ENCODE measurements at places on chromosomes 4 and X.

DNA sequence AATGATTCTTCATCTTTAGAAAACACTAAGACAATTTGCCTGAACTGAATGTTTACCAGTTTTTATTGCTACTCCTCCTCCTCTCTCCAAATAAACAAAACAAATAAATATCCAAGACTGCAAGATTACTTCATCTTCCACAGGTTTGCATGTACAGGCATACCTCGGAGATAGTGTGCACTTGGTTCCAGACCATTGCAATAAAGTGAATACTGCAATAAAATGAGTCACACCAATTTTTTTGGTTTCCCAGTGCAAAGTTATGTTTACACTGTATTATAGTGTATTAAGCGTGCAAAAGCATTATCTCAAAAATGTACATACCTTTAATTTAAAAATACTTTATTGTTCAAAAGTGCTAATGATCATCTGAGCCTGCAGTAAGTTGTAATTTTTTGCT is 53.3 kb downstream of the FBXL5 start:
- no peak for DNase-seq

DNA sequence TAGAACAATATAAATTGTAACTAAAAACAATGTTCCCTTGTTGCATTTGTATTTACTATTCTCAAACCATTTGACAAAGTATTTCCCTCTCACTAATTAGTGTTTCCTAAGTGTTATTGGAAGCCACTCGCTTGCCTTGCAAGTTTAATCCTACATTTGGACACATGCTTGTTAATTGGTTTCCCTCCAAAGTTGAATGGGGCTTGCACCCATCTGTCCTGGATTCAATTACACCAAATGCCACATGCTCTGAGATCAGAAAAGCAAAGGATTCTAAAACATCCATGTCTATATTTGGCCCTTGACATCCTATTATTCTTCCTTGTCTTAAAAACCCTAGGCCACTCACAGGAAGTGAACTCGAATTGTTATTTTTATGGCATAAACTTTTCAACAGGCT is 146.6 kb downstream of the AMELX start:
- no peak for DNase-seq

- no peak for DNase-seq
These were observed 874.0 kb upstream of the AGA start for GRCh38 chr4:178316211-178316610.

DNA sequence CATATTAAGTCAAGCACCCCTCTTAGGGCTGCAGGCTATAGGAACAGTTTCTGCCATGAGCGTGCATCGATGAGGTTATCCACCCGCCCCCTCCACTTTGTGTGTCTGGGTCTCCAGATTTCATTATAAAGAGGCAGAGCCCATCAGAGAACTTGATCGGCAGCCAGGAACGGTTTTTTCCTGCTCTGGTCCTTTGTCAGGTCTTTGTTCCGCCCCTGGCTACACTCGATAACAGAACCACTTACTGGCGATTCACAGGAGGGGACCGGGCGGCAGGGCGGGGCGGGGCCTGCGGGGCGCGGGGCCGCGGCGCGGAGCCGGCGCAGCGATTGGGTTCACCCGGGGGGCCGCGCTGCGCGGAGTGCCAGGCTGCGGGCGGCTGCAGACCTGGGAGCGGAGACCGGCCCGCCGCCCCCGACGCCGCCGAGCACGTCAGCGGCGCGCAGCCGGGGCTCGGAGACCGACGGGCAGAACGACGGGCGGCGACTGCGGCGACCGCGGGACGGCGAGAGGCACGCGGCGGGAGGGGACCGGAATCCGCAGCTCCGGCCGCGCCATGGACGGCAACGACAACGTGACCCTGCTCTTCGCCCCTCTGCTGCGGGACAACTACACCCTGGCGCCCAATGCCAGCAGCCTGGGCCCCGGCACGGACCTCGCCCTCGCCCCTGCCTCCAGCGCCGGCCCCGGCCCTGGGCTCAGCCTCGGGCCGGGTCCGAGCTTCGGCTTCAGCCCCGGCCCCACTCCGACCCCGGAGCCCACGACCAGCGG is at the start of gene SLC10A4:
SLC10A4 (plus strand) TSS at position 338 of the 771 bp plus-strand sequence; CDS start at position 557, 219 bp downstream.
- peak; percentile 16 for DNase-seq

DNA sequence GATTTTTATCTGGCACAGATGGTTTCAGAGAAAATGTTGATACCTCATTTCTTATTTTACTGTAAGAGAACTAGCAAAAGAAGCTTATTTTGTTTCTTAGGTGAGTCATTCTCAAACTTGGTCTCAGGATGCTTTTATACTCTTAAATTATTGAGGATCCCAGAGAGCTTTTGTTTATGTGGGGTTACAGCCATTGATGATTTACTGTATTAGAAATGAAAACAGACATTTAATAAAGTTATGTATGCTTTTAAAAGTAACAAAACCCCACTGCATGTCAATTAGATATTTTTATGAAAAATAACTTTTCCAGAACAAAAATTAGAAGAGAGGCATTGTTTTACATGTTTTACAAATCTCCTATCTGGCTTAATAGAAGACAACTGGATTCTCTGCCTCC is 12.1 kb downstream of the USP9X start:
- DNase-seq = no peak

- DNase-seq = no peak
These were observed 48.1 kb upstream of the CXCL8 start for GRCh38 chr4:73692254-73692653.

- DNase-seq = no peak
These were observed 394.0 kb upstream of the TEX13C start for GRCh38 chrX:124925681-124926080.

DNA sequence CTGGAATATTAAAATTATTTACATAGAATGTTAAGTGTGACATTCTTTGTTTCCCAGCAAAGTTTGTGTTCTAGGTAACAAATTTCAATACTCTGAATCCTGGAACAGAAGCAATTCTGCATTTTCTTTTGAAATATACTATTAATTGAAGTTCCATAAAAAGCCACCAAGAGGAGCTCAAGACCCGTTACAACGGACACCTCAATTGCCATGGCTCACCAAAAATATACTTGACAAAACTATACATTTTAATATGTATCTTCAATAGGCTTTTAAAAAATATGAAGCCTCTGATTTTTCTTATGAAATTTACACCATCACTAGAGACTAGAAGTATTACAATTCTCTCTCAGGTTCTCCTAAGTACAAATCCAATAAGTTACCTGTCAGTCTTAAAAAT is 111.4 kb downstream of the NYX start:
- no peak for DNase-seq
